ENCODE measurements at places on chromosomes 3 and 15.

- peak overlapping the region; percentile 91 for H3K4me3 ChIP-seq
- no peak overlapping the region for H3K27ac ChIP-seq
- peaks cover 16% of the 10 kb centered on the region for H3K4me1 ChIP-seq
- peaks cover 4% of the 10 kb centered on the region for H3K36me3 ChIP-seq
Observed at GRCh38 chr3:16884084-16884747, 539 bp upstream of the PLCL2 start.

- H3K4me1 ChIP-seq = no peaks in the 10 kb centered on the region
- H3K4me3 ChIP-seq = no peak overlapping the region
- H3K27me3 ChIP-seq = no peaks in the 10 kb centered on the region
- no peaks in the 10 kb centered on the region for H3K36me3 ChIP-seq
- H3K27ac ChIP-seq = no peak overlapping the region
Observed at GRCh38 chr3:161920196-161920595, 423.6 kb downstream of the OTOL1 start.

GRCh38 chr15:37691911-37692310 is 242.5 kb upstream of the TMCO5A start:
- H3K4me3 ChIP-seq = no peak overlapping the region
- no peak for DNase-seq
- H3K36me3 ChIP-seq = no peaks in the 10 kb centered on the region
- H3K27me3 ChIP-seq = no peaks in the 10 kb centered on the region
- no peak overlapping the region for H3K27ac ChIP-seq
- no peaks in the 10 kb centered on the region for H3K4me1 ChIP-seq

- H3K27me3 ChIP-seq = peaks cover 5% of the 10 kb centered on the region
- no peak overlapping the region for H3K4me3 ChIP-seq
- H3K27ac ChIP-seq = peak overlapping the region; percentile 79
- no peaks in the 10 kb centered on the region for H3K36me3 ChIP-seq
- DNase-seq = no peak
- peaks cover 20% of the 10 kb centered on the region for H3K4me1 ChIP-seq
Observed at GRCh38 chr3:177295116-177295515, 97.8 kb upstream of the TBL1XR1 start.

- no peak overlapping the region for H3K27ac ChIP-seq
- DNase-seq = no peak
- no peaks in the 10 kb centered on the region for H3K4me1 ChIP-seq
- H3K27me3 ChIP-seq = peaks cover 2% of the 10 kb centered on the region
- H3K36me3 ChIP-seq = no peaks in the 10 kb centered on the region
Observed at GRCh38 chr15:83404121-83404520, 43.0 kb upstream of the SH3GL3 start.
